ENCODE measurements at places on chromosomes 6 and 20. TPM values are rescaled to one million over a fixed set of nuclear protein-coding genes. Genes with fewer than 3 reads are reported as not detected.

- peak overlapping the region; percentile 95 for H3K27ac ChIP-seq
- DNase-seq, result peak; percentile 94
- peak overlapping the region; percentile 93 for H3K4me3 ChIP-seq
- no peaks in the 10 kb centered on the region for H3K27me3 ChIP-seq
Measured at GRCh38 chr6:30682143-30683117, 4.0 kb downstream of the PPP1R18 start.

- no peak overlapping the region for H3K4me3 ChIP-seq
- H3K36me3 ChIP-seq, result no peaks in the 10 kb centered on the region
- DNase-seq, result no peak
- H3K27ac ChIP-seq, result no peak overlapping the region
- H3K4me1 ChIP-seq, result peaks cover 25% of the 10 kb centered on the region
Measured at GRCh38 chr20:44018259-44018941, 103.7 kb downstream of the TOX2 start.

DNA sequence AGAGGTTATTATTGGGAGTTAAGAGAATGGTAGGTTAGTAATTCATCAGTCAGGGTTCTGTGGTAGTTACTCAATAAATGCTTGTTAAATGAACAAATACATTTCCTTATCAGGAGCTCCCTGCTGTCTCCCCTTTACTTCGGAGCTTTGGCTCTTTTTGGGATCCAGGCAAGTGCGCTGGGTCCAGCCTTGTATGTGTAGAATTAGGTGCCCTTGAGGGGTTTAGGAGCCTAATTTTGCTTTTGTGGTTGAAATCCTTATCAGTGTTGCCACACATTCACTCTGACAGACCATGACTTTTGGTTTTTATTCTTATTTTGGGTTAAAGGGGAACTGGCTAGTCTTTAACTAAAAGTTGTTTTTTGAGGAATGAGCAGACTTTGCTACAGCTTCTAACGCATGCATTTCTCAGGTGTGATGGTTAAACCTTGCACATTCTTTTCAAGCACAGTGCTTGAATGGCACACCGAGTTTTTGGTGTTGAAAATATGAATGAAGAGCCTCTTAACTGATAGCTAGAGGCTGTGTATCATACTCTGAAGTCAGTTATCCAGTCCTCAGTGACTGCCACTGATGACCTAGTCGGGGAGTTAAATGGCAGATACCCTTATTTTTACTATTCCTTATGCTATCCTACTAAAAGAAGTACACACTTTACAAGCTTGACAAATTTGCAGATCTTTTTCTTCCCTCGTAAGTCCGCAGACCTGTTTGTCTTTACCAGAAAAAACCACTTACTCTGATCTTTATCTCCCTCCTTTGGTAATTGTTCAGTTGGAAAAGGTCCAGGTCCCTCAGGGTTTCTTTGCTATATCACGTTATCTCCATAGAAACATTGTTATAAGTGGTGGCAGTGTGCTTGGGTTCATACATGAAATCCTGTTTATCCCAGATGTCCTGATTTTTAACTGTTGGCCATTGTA is 50.7 kb upstream of the PLCG1 start:
- H3K27me3 ChIP-seq, result no peaks in the 10 kb centered on the region
- H3K27ac ChIP-seq, result peak overlapping the region; percentile 27
- DNase-seq, result no peak
- H3K36me3 ChIP-seq, result peaks cover 67% of the 10 kb centered on the region
- H3K4me1 ChIP-seq, result peaks cover 21% of the 10 kb centered on the region

The BANF2 gene
- not detected for total RNA-seq

DNA sequence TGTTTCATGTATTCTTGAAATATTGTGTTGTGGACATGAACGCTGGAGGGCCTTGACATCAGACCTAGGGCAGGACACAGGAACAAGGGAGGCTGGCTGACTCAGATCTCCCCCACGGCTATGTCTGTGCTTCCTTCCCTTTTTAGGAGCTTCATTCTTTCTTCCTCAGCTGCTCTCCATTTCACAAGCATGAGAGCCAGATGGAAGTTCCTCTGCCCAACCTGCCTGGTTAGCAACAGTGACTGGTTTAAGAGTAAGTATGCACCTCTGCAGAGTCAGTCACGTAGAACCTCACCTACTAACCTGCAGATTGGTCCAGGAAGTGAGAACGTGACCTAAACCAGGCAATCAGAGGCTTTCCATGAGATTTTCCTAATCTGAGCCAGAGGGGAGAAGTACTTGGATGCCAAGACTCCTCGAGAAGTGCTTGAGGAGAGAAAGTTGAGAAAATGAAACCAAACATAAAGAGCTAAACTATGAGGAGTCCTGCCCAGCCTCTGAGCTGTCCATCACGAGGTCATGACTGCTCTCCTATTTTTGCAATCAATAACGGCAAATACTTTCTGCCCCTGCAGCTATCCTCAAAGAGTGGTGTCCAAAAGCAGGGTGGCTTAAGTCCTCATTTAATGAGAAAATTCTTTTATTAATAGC is 465.2 kb upstream of the CITED2 start:
- H3K4me1 ChIP-seq, result no peaks in the 10 kb centered on the region
- no peaks in the 10 kb centered on the region for H3K27me3 ChIP-seq
- H3K4me3 ChIP-seq, result no peak overlapping the region
- DNase-seq, result no peak
- H3K27ac ChIP-seq, result no peak overlapping the region

DNA sequence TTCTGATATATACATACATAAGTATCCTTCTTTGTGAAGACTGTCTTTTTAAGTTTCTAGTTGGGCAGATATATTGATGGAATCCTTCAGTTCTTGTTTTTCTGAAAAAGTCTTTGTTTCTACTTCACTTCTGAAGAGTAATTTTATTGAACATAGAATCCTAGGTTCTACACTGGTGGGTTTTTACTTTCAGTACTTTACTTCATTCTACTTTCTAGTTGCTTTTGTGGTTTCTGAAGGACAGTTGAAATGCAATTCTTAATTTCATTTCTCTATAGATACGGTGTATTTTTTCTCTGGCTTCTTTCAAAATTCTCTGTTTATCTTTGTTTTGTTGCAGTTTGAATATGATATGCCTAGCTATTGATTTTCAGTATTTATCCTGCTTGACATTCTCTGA is 105.3 kb downstream of the HMGCLL1 start:
- H3K27me3 ChIP-seq, result no peaks in the 10 kb centered on the region
- no peaks in the 10 kb centered on the region for H3K4me1 ChIP-seq
- H3K4me3 ChIP-seq, result no peak overlapping the region
- DNase-seq, result no peak
- H3K27ac ChIP-seq, result no peak overlapping the region

The MYLK4 gene
- total RNA-seq, result 0.28 TPM

The GRM1 gene
- total RNA-seq, result not detected

DNA sequence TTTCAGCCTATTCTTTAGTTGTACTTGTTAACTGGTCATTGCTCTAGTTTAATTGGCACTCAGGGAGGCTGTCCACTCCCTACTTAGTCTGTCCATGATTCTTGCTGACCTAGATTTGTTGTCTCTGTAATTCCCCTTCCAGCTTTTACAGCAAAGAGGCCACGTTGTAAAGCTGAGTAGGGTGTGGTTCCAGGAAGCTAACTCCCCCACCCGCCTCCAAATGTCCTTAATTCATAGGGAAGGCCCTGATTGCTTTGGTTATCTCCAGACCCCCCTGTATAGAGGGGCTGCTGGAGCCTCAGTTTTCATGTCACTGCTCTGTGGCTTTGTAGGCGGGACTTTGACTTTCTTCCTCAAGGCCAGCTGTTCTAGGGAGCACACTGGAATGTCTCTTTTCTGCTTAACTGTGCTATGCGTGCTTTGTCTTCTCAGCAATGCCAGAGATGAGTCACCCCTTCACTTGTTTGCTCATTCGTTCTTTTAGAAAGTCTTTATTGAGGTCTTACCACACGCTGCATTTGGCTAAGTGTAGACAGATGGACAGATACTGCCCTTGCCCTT is 175.1 kb upstream of the JAG1 start:
- no peak overlapping the region for H3K4me3 ChIP-seq
- no peak for DNase-seq
- no peaks in the 10 kb centered on the region for H3K27me3 ChIP-seq
- no peak overlapping the region for H3K27ac ChIP-seq

GRCh38 chr6:166514196-166514595 is 72.3 kb downstream of the RAMACL start:
- H3K4me1 ChIP-seq, result peaks cover 1% of the 10 kb centered on the region
- no peaks in the 10 kb centered on the region for H3K27me3 ChIP-seq
- H3K36me3 ChIP-seq, result no peaks in the 10 kb centered on the region
- no peak overlapping the region for H3K27ac ChIP-seq
- no peak overlapping the region for H3K4me3 ChIP-seq
- DNase-seq, result no peak

DNA sequence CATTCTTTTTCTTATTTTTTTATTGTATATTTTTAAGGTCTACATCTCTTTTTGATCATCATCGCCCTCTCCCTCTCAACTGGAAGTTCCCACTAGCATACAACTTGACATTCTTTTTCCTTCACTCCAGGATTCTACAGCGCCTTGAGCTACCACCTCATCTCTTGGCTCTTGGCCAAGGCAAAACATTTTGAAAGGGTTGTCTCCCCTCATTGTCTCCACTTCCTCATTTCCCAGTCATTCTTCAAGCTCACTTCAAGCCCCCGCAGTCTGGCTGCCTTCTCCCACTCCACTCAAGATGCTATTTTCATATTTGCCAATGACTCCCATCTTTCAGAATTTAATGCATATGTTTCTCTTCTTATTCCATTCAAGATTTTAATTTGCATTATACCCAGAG is 63.0 kb downstream of the OPN5 start:
- no peaks in the 10 kb centered on the region for H3K4me1 ChIP-seq
- DNase-seq, result no peak
- H3K27me3 ChIP-seq, result no peaks in the 10 kb centered on the region
- H3K27ac ChIP-seq, result no peak overlapping the region
- H3K36me3 ChIP-seq, result no peaks in the 10 kb centered on the region
- H3K4me3 ChIP-seq, result no peak overlapping the region

The TRIM10 gene
- not detected for total RNA-seq

DNA sequence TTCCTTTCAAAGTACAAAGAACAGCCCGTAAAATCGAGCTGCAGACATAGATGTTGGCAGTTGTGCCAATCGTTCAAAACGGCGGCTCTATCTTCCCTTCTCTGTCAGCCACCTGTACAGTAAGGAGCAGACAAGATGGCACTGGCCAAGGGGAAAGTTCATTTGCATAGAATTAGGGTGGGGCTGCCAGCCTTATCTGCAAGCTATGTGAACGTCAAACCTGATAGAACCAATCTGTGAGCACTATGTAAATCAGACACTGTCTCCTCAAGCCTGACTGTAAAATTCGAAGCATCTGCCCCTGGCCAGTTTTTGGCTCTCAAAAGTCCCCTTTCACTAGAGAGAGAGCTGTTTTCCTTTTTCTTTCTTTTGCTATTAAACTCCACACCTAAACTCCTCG is 374.5 kb downstream of the EPM2A start:
- no peaks in the 10 kb centered on the region for H3K4me1 ChIP-seq
- H3K36me3 ChIP-seq, result no peaks in the 10 kb centered on the region
- H3K4me3 ChIP-seq, result no peak overlapping the region
- H3K27ac ChIP-seq, result no peak overlapping the region
- H3K27me3 ChIP-seq, result no peaks in the 10 kb centered on the region

The RAD21L1 gene
- not detected for total RNA-seq

- no peaks in the 10 kb centered on the region for H3K4me1 ChIP-seq
- no peak overlapping the region for H3K4me3 ChIP-seq
- H3K27ac ChIP-seq, result no peak overlapping the region
- no peaks in the 10 kb centered on the region for H3K27me3 ChIP-seq
- DNase-seq, result no peak
Measured at GRCh38 chr20:56697476-56697875, 68.4 kb downstream of the TFAP2C start.

The TTK gene
- 34.4 TPM for total RNA-seq

DNA sequence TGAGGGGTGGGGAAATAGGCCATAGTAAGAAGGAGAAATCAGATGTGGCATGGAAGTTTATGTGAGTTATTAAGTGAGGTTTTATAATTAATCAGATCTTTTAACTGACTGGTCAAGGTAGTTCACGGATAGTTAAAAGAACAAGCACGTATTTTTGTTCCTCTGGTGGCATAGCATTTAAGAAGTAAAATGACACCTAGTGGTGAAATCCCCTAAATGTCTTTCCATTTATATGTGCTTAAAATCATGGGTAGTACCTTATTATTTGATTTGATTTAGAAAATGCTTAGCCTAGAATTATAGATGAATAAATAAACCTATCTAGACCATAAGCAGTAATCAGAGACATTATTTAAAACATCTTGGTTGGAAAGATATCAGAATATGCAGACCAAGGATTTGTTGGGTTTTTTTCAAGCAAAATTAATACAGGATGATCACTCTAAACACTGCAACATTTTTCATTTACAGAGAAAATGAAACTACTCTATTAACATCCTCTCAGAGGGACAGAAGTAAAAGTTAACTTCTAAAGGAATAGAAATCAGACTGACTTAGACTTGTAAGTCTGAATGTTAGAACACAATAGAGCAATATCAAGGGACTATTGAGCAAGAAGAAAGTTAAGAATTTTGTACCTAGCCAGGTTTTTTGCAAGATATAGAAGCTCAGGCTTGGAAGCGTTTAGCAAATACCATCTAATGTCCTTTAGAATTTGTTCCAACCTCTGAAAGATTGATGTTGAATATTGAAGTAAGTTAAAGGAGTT is 81.1 kb downstream of the STXBP5 start:
- peaks cover 33% of the 10 kb centered on the region for H3K4me1 ChIP-seq
- no peak overlapping the region for H3K4me3 ChIP-seq
- H3K27ac ChIP-seq, result no peak overlapping the region
- peaks cover 26% of the 10 kb centered on the region for H3K36me3 ChIP-seq
- DNase-seq, result no peak

GRCh38 chr6:15845492-15845891 is 182.7 kb upstream of the DTNBP1 start:
- H3K27me3 ChIP-seq, result peaks cover 3% of the 10 kb centered on the region

GRCh38 chr6:126718600-126719327 is 378.8 kb downstream of the CENPW start:
- H3K27ac ChIP-seq, result no peak overlapping the region
- no peak overlapping the region for H3K4me3 ChIP-seq
- DNase-seq, result no peak
- H3K4me1 ChIP-seq, result no peaks in the 10 kb centered on the region
- H3K36me3 ChIP-seq, result no peaks in the 10 kb centered on the region

DNA sequence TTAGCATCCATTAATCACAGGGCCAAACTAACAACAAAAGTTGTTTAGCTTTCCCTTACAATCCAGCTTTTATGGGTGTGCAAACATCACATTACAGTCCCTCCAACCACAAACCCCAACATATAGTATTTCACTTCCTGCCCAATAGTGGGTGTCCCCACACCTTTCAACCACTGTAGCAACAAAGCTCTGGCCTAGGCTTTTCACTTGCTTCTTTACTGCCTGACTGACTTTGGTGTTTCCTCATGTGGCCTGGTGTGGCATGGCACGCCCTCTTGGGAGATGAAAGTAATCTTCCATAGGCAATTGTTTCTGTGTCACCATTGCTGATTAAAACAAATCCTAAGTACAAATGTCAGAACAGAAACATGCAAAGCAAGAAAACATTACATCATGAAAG is 46.3 kb downstream of the MCM8 start:
- H3K4me3 ChIP-seq, result no peak overlapping the region
- H3K36me3 ChIP-seq, result peaks cover 30% of the 10 kb centered on the region
- H3K27ac ChIP-seq, result peak overlapping the region; percentile 67
- H3K4me1 ChIP-seq, result peaks cover 33% of the 10 kb centered on the region
- peak; percentile 72 for DNase-seq
- H3K27me3 ChIP-seq, result no peaks in the 10 kb centered on the region

All from activated CD4-positive, alpha-beta memory T cell treated with anti-CD3 and anti-CD28 coated beads, Interleukin-2, amount 10 ng/mL, durations not matched to agents 7 days and 5 days (primary cell).